ENCODE measurements at places on chromosomes 12 and 14.

DNA sequence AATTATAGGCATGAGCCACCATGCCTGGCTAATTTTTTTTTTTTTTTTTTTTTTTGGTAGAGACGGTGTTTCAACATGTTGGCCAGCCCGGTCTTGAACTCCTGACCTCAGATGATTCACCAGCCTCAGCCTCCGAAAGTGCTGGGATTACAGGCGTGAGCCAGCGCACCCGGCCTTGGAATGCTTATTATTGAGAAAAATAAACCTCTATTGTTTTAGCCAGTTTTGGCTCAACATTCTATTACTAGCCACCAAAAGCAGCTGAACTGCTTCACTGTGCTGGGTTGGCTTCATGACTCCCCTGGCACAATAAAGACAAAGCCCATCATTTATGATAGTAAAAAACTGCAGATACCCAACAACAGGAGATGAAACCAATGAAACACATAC, 93.5 kb upstream of the CEP83 start:
- no peak for DNase-seq

DNA sequence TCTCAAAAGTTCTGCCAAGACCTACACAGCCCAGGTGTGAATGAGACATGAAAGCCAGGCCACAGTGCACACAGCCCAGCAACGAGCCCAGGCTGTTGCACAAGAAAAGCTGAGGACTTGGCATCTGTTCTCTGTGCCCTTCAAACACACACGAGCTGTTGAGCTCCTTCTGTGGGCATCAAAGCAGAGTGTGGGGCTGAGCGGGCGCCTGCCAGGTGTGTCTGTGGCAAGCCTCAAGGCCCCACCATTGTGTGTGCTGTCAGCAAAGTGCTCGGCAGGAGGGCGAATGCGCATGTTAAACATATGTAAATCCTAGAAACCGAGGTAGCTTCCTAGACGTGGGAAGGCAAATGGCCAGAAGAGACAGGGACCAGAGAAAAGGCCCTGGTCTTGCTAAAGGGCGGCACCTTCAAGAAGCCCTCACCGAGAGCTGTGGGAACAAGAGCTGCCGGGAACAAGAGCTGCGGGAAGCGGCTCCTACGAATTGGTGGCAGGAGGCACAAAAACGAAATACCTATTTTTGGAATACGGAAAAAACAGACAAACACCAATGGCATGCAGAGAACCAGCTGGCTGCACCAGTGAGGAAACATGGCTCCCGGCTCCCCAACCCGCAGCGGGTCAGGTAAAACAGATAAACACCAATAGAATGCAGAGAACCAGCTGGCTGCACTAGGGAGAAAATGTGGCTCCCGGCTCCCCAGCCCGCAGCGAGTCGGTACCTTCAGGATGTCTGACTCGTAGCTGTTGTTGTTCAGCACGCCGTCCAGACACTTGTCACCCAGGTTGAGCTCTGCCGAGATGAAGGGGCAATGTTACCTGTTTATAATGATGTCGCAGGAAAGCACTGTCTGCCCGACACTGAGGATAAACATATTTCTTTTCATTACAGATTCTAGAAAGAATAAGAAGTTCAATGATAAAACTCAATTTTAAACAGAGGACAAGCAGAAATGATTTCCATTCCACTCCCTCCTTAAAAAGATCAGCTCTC, 19.0 kb upstream of the GOLGA3 start:
- DNase-seq = no peak

GRCh38 chr14:93085911-93086310, 29.8 kb downstream of the ITPK1 start:
- DNase-seq = no peak

DNA sequence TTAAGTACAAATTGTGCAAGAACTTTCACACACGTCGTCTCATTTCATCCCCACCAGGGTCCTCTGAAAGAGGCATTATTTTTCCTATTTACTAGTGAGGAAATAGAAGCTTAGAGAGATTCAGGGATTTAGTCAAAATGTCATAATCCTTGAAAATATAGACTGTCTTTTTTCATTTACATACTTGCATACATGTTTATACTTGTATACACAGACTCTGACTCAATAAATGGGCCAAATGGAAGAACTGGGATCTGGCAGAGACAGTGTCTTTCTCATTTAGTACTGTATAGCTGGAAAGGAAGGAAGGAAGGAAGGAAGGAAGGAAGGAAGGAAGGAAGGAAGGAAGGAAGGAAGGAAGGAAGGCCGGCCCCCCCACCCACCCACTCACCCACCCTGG, 357.7 kb upstream of the SOX5 start:
- DNase-seq = no peak

GRCh38 chr12:129607756-129608155, 296.1 kb downstream of the TMEM132D start:
- DNase-seq = no peak

GRCh38 chr14:89248411-89249064, 168.5 kb downstream of the FOXN3 start:
- no peak for DNase-seq

DNA sequence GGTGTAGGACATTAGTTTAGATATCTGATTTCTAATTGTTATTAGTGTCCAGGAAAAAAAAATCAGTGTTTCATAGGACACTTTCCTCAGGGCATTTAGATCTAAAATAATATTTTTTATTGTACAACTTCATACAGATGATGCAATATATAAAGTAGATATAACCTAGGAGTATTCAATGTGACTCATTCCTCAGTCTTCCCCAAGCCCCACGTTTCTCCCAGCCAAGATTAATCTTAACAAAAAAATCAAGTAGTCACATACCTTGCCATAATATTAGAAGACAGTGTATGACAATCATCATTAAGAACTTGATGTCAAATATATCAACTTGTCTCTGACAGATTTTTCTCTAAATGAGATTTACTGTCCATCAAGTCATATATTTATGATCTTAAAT, 37.1 kb downstream of the PPFIA2 start:
- no peak for DNase-seq

- DNase-seq = no peak
These were observed 650.3 kb upstream of the ALG10B start for GRCh38 chr12:37666069-37666781.

DNA sequence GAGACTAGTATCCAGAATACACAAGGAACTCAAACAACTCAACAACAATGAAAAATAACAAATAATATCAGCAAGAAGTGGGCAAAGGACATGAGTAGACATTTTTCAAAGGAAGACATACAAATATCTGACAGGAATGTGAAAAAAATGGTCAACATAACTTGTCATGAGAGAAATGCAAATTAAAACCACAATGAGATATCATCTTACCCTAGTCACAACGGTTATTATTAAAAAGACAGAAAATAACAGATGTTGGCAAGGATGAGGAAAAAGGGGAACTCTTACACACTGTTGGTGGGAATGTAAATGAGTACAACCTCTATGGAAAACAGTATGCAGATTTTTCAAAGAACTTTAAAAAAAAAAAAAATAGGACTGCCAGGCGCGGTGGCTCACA, 20.4 kb downstream of the VWF start:
- DNase-seq = no peak

- DNase-seq = no peak
These were observed 235.1 kb downstream of the NRXN3 start for GRCh38 chr14:78405079-78405856.

- no peak for DNase-seq
These were observed 25.5 kb downstream of the ATF7IP start for GRCh38 chr12:14390870-14391530.

GRCh38 chr12:8840321-8840720, 17.9 kb downstream of the A2ML1 start:
- DNase-seq = no peak

- peak; percentile 47 for DNase-seq
These were observed 4.4 kb downstream of the ZBTB42 start for GRCh38 chr14:104805326-104805678.
